ENCODE measurements at places on chromosomes 4 and X.

- DNase-seq = no peak
These were observed 43.6 kb downstream of the WFS1 start for GRCh38 chr4:6313216-6313615.

- DNase-seq = no peak
These were observed 17.8 kb downstream of the HSD17B13 start for GRCh38 chr4:87304745-87305432.

DNA sequence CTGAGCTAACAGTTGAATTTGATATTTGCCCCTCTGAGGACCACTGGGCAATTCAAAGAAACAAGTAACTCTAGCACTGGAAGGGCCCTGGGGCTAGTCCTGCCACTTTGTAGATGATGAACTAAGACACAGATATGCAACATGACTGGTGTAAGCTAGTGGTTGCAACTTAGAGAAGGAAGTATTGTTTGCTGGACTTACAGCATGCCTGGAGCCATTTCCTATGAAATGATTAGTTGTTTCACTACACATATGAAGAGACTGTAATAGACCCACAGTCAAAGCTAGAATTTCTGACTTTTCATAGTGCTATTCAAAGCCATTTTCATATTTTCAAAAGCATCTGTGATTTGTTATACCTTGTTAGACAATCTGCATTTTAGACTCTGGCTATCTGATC lies 96.2 kb downstream of the TSPAN7 start:
- DNase-seq = no peak

- no peak for DNase-seq
These were observed 1.5 kb downstream of the COX18 start for GRCh38 chr4:73067971-73068394.

DNA sequence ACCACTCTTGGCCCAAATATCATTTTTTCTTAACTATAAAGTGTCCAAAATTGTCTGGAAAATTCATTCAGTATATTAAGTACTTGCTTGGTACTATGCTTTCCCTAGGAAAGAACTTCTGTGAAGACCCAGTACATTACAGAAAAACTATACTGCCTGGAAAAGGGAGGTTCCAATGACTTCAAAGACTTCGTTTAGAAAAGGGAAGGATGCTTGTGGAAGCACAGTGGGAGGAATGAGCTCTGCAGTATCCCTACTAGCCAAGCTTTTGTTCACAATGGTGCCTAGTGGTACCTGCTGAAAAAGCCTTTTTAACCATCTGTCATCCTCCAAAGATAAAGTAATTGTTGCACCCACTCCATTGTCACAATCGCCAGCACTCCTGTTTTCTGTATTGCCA lies 7.2 kb downstream of the TEC start:
- DNase-seq = no peak

- no peak for DNase-seq
These were observed 615.3 kb upstream of the SLIT2 start for GRCh38 chr4:19636451-19636850.

DNA sequence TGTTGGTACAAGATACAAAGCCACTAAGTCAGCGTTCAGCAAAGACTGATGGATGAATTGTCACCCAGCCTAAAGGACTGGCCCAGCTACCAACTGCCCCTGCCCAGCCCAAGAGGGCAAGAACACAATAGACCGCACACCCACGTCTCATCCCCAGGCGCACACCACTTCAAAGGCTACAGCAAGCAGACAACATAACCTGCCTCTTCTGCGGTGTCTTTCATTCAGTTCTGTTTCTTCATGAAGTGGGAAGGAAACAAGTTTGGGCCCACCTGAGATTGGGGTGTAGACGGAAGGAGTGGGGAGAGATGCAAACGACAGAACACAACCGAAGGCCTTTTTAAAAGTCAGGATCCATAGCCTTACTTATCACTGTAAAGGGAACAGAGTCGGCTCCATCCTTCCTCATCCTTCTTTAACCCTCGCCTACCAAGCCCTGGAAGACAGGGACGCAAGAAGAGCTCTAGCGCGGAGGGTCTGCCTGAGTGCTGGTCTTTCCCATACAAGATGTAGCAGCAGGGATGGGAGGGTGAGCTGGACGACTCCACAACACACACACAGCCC lies 691 bp downstream of the SCARB2 start:
- no peak for DNase-seq

DNA sequence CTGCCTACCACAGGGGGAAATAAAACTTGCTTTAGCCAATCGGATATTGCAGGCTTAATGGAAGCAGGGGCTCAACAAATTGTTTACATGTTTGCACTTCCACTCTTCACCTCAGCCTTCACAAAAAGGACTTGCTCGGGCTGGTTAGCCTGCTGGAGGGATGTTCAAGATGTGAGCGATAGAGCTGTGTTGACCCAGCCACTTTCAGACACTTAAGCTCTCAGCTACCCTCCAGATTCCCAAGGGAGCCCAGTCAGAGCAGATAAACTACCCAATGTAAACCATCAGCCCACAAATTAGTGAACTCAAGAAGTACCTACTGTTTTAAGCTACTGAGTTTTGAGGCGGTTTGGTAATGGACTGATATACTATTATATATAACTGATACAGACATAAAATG lies 508.4 kb upstream of the FTHL17 start:
- no peak for DNase-seq

DNA sequence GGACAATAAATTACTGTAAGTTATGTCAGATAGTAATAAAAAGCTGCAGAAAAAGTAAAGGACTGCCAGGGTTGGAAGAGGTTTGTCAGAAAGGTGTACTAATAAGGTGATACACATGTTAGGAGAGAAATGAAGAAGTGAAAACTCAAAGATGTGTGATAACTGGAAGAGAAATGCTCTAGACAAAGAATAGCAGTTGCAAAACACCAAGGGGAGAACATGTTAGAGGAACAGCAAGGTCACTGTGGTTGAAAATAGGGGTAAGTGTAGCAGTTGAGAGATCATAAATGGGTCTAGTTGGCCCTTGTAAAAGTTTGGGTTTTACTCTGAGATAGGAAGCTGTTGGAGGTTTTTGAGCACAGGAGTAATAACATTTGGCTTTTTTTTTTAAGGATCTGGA lies 46.9 kb downstream of the HSPA4L start:
- no peak for DNase-seq

DNA sequence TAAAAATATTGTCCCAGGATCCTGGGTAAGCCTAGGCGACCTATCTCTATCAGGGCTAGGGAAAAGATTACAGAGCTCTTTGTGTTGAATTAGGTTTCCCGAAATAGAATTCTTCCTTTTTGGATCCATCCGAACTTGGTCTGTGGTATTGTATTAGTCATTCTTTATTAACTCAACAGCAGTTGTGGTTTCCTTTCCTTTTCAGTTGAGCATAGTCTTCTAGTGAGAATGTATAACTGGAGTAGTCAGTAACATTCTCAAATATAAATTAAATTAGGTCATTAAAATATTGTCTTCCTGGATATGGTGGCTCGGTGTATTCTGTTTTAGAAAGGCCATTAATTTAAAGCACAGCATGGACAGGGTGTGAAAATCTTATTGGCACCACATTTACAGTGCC lies 520.4 kb downstream of the NLGN4X start:
- DNase-seq = no peak

DNA sequence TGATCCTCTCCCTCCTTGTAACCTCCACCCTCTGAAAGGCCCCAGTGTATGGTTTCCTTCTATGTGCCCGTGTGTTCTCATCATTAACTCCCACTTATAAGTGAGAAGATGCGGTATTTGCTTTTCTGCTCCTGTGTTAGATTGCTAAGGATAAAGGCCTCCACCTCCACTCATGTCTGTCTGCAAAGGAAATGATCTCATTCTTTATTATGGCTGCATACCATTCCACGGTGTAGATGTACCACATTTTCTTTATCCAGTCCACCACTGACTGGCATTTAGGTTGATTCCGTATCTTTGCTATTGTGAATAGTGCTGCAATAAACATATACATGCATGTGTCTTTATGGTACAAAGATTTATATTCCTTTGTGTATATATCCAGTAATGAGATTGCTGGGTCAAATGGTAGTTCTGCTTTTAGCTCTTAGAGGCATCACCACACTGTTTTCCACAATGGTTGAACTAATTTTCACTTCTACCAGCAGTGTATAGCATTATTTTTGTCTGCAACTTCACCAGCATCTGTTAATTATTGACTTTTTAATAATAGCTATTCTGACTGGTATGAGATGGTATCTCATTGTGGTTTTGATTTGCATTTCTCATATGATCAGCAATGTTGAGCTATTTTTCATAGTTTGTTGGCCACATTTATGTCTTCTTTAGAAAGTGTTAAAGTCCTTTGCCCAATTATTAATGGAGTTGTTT lies 1030.9 kb downstream of the FSTL5 start:
- no peak for DNase-seq

- peak; percentile 19 for DNase-seq
These were observed 147.7 kb downstream of the SH3KBP1 start for GRCh38 chrX:19739683-19740082.

DNA sequence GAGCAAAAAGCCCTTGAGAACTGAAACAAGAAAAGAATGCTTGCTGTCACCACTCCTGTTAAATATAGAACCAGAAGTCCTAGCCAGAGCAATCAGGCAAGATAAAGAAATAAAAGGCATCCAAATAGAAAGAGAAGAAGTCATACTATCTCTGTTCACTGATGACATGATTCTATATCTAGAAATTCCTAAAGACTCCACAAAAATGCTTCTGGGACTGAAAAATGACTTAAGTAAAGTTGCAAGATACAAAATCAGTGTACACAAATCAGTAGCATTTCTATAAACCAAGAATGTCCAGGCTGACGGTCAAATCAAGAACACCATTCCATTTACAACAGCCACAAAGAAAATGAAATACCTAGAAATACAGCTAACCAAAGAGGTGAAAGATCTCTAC lies 552.7 kb upstream of the SLIT2 start:
- DNase-seq = no peak

DNA sequence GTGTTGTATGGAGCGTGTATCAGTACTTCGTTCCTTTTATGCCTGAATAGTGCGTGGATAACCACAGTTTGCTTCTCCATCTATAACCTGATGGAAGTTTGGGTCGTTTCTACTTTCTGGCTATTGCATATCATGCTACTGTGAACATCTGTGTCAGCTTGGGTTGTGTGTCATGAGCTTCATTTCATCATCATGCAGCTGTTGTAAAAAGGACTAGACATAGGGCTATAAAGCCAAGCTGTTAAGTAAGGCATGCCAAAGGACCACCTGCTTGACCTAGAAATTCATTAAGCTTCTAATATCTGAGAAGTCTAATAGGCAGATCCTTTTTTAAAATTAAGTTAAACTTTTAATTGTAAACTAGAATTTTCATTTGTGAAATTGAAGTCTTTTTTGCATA lies 18.4 kb downstream of the SMS start:
- no peak for DNase-seq

DNA sequence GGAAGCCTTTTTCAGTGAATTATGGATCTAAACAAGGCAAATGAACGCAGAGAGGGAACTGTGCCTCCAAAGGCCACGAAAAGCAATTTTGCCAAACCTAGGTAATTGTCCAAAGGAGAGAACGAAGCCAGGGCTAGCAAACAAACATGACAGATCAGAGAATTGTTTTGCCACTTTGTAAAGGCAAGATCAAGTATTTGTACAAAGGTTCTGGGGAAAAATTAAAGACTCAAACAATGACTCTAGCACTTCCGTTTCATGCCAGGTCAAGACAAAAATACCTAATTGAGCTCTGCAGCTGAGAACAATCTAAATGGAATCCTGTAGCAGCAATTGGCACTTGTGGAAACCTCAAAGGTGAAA lies 8.5 kb downstream of the RBM47 start:
- no peak for DNase-seq

GRCh38 chrX:149829751-149830191 lies 48.0 kb downstream of the MAGEA9 start:
- DNase-seq = no peak

- DNase-seq = no peak
These were observed 609 bp upstream of the BCORL1 start for GRCh38 chrX:129981752-129982299.

DNA sequence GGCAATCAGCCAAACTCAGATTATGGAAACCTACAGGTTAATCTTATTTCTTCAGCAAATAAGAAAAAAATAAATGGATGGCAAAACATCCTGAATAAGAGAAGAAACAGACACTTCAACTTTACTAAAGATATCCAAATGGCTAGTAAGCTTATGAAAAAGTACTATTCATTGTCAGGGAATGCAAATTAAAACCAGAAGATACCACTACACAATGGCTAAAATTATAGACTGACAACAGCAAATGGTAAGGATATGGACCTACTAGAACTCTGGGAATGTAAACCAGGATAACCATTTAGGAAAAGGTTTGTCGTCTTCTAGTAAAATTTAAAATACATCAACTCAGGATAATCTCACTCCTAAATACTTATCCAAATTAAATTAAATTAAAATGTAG lies 24.3 kb downstream of the GRSF1 start:
- DNase-seq = no peak

DNA sequence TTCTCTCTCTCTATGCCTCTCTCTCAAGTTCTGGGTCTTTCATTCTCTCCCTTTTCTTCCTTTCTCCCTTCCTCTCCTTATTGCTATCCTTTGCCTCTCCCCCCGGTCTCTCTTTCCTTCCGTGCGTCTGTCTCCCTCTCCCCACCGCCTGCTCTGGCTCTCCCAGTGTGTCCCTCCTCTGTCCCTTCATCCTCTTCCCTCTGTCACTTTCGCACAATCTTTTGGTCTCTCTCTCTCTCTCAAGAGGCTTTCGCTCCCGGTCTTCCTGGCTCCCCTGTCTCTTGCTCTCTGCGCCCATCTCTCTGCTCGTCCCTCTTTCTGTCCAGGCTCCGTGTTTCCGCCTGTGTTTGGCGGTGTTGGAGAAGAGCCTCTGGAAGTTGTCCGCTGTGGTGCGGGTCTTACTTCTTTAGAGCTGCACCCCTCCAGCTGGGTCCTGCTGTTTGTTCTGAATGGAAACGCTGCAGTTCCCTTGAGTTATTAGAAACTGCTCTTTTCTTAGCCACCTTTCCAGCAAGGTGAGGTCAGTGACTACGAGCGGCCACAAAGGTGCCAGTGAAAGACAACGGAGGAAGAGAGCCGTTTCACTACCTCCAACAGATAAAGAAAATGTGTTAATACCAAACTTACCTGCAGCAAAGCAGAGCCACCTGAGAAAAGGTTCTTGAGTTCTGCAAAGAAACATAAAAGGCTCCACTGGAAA lies 1.1 kb downstream of the BMPR1B start:
- DNase-seq = no peak

DNA sequence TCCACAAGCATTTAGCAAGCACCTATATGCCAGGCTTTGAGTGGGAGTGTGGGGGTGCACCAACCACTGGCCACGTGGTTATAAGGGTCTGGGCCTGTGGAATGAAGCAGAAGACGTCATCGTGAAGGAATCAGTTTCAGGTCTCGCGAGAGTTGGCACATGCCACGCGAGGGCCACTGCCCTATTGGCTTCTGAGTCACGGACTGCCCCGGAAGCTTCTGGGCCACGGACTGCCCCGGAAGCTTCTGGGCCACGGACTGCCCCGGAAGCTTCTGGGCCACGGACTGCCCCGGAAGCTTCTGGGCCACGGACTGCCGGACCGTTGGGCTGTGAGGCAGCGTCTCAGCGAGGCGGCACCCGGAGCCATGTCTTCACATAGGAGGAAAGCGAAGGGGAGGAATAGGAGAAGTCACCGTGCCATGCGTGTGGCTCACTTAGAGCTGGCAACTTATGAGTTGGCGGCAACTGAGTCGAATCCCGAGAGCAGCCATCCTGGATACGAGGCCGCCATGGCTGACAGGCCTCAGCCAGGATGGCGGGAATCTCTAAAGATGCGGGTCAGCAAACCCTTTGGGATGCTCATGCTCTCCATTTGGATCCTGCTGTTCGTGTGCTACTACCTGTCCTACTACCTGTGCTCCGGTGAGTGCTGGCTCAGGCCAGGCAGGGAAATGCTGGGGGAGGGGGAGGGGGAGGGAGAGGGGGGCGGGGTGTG lies at the start of gene FMR1NB:
Gene FMR1NB (plus strand): TSS at position 300 of the 715 bp plus-strand sequence. CDS start 66 bp downstream, at position 366.
- DNase-seq = no peak
